ENCODE measurements at places on chromosomes 4 and X. TPM values are rescaled to one million over a fixed set of nuclear protein-coding genes. Genes with fewer than 3 reads are reported as not detected.

GRCh38 chr4:161714022-161714751 lies 449.6 kb downstream of the FSTL5 start:
- no peaks in the 10 kb centered on the region for H3K27me3 ChIP-seq
- H3K36me3 ChIP-seq = no peaks in the 10 kb centered on the region
- peak; percentile 91 for DNase-seq

DNA sequence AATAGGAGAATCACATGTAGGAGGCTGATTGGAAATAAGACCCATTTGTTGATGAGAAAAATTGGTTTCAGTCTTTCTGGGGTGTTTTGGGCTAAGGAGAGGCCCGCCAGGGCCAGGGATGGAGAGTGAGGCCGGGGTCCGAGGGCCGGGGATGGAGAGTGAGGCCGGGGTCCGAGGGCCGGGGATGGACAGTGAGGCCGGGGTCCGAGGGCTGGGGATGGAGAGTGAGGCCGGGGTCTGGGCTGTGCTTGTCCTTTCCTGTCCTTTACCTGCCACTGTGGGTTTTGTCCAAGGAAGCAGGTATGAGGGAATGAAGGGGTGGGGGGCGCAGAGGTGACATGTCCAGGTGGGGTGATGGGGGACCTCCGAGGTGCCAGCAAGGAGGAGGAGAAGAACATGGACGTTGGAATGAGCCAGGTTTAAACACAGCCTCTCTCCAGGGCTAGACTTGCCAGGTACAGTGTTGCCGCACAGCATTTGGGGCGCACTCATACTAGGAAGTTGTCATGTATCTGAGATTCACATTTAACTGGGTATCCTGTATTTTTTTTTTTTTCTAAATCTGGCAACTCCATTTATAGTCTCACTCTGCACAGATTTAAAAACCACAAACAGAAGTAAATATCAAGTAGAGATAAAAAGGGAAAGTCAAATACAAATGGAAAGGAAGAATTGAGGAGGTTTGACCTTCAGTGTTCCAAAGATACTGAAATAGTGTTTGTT lies 8.8 kb downstream of the RGS12 start:
- H3K4me3 ChIP-seq = no peak overlapping the region
- H3K27ac ChIP-seq = no peak overlapping the region
- H3K27me3 ChIP-seq = no peaks in the 10 kb centered on the region
- no peak for DNase-seq

GRCh38 chr4:99655308-99656081 lies 2.1 kb downstream of the C4orf54 start:
- DNase-seq = peak; percentile 47
- H3K4me3 ChIP-seq = no peak overlapping the region
- H3K4me1 ChIP-seq = peaks cover 2% of the 10 kb centered on the region
- H3K36me3 ChIP-seq = no peaks in the 10 kb centered on the region
- H3K27me3 ChIP-seq = no peaks in the 10 kb centered on the region

- H3K36me3 ChIP-seq = no peaks in the 10 kb centered on the region
- no peaks in the 10 kb centered on the region for H3K27me3 ChIP-seq
- DNase-seq = no peak
- no peak overlapping the region for H3K27ac ChIP-seq
- no peak overlapping the region for H3K4me3 ChIP-seq
Observed at GRCh38 chr4:78671903-78672815, 104.0 kb upstream of the BMP2K start.

- peak; percentile 14 for DNase-seq
- peaks cover 6% of the 10 kb centered on the region for H3K27me3 ChIP-seq
- peak overlapping the region; percentile 91 for H3K4me3 ChIP-seq
- H3K36me3 ChIP-seq = no peaks in the 10 kb centered on the region
- peak overlapping the region; percentile 7 for H3K27ac ChIP-seq
- H3K4me1 ChIP-seq = no peaks in the 10 kb centered on the region
Observed at GRCh38 chrX:46912603-46913491, 626 bp downstream of the JADE3 start.

- peaks cover 22% of the 10 kb centered on the region for H3K4me1 ChIP-seq
- peak; percentile 81 for DNase-seq
- no peaks in the 10 kb centered on the region for H3K36me3 ChIP-seq
- no peaks in the 10 kb centered on the region for H3K27me3 ChIP-seq
- H3K27ac ChIP-seq = peak overlapping the region; percentile 64
- no peak overlapping the region for H3K4me3 ChIP-seq
Observed at GRCh38 chr4:138035781-138036258, 206.3 kb downstream of the SLC7A11 start.

- no peaks in the 10 kb centered on the region for H3K4me1 ChIP-seq
- H3K36me3 ChIP-seq = no peaks in the 10 kb centered on the region
- no peak overlapping the region for H3K27ac ChIP-seq
- H3K27me3 ChIP-seq = no peaks in the 10 kb centered on the region
- no peak for DNase-seq
- no peak overlapping the region for H3K4me3 ChIP-seq
Observed at GRCh38 chrX:66876776-66877175, 237.9 kb upstream of the EDA2R start.

DNA sequence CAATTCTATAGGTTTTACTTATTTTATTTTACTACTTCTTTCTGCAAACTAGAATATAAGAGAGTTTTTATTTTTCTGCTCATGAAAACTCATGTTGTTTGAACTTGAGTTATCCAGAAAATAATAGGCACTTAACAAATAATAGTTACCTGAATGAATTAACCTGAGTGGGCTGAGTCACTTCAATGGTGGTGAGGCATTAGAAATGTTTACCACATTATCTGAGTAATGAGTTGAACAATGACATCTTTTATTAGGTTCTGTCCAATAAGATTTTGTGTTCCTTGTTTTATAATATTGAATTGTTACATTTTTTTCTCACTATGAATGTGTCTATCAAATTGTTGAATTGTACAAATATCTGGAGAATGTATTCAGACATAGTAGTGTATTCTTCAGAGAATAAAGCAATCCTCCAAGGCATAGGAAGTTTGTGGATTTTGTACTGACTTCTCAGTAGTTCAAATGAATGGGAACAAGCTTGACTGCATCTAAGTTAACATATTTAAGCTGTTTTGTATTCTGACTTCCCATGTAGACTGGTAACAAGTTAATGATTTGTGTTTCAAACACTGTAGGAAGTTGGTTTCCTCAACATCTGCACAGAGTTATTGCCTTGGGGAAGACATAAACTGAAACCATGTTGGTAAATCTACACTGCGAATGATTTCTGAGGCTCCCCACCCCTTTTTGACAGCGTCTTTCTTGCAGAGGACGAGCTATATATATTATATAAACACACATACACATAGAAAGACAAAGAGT lies 1808.9 kb upstream of the TENM3 start:
- H3K4me1 ChIP-seq = no peaks in the 10 kb centered on the region
- H3K27ac ChIP-seq = no peak overlapping the region
- DNase-seq = no peak
- H3K27me3 ChIP-seq = no peaks in the 10 kb centered on the region

DNA sequence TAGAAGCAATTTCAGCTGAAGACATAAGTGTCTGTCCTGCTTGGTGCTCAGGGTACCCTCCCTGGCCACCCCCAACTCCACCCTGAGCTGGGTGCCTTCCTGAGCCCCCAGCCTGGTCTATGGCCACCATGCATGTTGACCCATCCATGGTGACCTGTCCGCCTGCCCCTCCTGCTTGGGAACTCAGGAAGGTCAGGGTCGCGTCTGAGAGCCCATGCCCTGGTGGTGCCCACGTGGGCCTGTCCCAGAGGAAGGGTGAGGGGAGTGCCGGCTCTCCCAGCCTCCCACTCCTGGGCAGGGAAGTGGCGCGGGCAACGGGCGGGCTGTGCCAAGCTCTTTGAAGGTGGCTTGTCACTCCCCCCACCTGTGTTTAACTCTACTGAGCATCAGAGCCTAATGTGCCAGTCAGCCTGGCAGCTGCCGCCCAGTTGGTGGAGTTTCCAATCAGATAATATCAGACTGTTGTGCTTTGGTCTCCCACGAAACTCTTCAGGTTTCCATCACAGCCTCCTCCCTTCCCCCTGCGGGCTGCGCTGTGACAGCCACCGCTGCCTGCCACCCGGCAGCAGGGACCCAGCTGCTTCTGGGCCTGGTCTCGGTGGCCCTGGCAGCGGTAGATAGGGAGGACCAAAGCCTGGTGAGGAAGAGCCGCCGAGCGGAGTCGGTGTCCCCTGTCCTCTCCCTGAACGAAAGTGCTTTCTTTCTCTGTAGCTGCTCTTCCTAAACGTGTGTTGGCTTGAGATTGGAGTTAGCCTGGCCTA lies 4.8 kb downstream of the SH3BP2 start:
- peaks cover 60% of the 10 kb centered on the region for H3K4me1 ChIP-seq
- H3K4me3 ChIP-seq = no peak overlapping the region
- no peaks in the 10 kb centered on the region for H3K36me3 ChIP-seq

GRCh38 chr4:2274320-2275043 lies 12.6 kb upstream of the MXD4 start:
- DNase-seq = no peak
- H3K36me3 ChIP-seq = no peaks in the 10 kb centered on the region

DNA sequence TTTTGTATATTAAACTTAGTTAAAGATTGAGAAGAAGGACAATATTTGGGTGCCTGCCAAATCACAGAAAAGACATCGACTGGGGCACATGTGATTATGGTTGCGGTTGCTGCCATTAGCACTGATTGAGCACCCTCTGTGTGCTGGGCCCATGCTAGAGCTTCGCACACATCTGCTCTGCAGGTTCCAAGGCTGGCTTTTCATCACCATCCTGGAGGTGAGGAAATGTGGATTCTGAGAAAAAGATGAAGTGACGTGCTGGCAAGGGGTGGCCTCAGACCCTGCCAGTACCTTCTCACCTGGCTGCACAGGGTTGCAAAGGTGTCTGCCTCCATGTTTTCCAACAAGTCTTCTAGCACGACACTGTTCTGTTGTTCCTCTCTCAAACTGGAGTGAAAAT lies 134.0 kb downstream of the EVC2 start:
- no peak overlapping the region for H3K27ac ChIP-seq
- no peak overlapping the region for H3K4me3 ChIP-seq
- DNase-seq = no peak
- no peaks in the 10 kb centered on the region for H3K27me3 ChIP-seq

DNA sequence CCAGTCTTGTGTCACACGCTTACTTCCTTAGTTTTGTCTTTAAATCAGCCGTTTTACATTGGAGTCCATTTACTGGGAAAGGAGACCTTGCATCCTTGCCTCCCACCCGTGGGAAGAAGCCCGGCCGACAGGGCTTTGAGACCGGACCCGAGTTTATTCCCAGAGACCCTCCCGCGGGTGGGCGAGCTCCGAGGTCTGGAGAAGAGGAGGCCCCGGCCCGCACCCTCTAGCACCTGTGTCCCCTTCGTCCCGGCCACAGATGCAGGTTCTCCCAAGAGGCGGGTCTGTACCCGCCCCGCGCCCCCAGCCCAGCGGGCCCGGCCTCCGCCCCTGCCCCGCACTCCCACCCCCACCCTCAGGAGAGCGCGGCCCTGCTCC lies 3.8 kb upstream of the SLC26A1 start:
- H3K4me1 ChIP-seq = peaks cover 3% of the 10 kb centered on the region
- no peak for DNase-seq
- no peak overlapping the region for H3K4me3 ChIP-seq
- H3K27ac ChIP-seq = no peak overlapping the region

- no peak for DNase-seq
- H3K27me3 ChIP-seq = no peaks in the 10 kb centered on the region
- no peaks in the 10 kb centered on the region for H3K4me1 ChIP-seq
- no peak overlapping the region for H3K27ac ChIP-seq
Observed at GRCh38 chr4:61996943-61997342, 796.8 kb downstream of the ADGRL3 start.

GRCh38 chr4:150211016-150211415 lies 132.8 kb downstream of the DCLK2 start:
- no peaks in the 10 kb centered on the region for H3K36me3 ChIP-seq
- H3K4me3 ChIP-seq = no peak overlapping the region
- peaks cover 7% of the 10 kb centered on the region for H3K4me1 ChIP-seq
- peak; percentile 34 for DNase-seq
- no peaks in the 10 kb centered on the region for H3K27me3 ChIP-seq

DNA sequence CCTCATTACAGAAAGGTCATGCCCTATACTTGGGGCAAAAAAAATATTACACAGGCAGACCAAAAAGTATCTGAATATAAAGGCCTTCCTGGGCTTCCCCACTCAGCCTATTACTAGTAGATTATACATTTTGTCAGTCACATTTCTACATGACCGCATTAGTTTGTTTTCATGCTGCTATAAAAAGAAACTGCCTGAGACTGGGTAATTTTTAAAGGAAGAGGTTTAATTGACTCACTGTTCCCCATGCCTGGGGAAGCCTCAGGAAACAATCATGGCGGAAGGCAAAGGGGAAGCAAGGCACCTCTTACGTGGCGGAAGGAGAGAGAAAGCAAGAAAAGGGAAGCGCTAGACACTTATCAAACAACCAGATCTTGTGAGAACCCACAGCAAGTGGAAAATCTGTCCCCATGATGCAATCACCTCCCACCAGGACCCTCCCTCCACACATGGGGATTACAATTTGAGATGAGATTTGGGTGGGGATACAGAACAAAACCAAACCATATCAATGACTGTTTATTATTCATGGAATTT lies 1312.0 kb downstream of the PCDH7 start:
- no peak for DNase-seq
- no peak overlapping the region for H3K4me3 ChIP-seq
- H3K27ac ChIP-seq = no peak overlapping the region
- H3K4me1 ChIP-seq = no peaks in the 10 kb centered on the region

GRCh38 chr4:182380771-182381181 lies 137.6 kb downstream of the TENM3 start:
- H3K4me3 ChIP-seq = no peak overlapping the region
- no peak overlapping the region for H3K27ac ChIP-seq
- no peaks in the 10 kb centered on the region for H3K27me3 ChIP-seq
- H3K36me3 ChIP-seq = no peaks in the 10 kb centered on the region
- no peaks in the 10 kb centered on the region for H3K4me1 ChIP-seq
- DNase-seq = no peak

DNA sequence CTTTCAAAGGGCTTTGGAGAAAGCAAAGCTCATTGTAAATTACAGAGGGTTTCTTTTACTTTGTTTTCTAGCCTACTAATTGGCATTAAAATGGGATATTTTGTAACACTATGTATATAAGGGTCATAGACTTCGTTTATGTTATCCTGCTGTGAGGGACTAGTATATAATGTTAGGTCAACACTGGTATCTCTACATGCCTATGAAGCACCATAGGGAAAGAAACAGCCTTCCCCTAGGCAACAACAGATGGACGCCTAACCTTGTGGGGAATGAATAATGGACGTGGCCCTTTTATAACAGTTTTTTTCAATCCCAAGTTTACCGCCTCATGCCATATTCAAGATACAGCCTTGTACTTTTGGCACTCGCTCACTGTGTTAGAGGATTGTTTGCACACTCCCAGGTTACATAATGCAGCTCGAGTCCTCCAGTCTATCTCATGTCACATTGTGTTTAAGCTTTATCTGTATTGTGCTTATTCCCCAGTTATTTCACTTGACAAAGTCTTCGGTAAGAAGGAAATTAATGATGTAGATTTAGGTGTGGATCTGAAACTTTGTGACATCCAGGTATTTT lies 711.0 kb downstream of the RPA4 start:
- no peaks in the 10 kb centered on the region for H3K27me3 ChIP-seq
- H3K4me1 ChIP-seq = no peaks in the 10 kb centered on the region
- no peak for DNase-seq
- no peak overlapping the region for H3K4me3 ChIP-seq

The FHIP1A gene
- 0.02 TPM for polyA plus RNA-seq

The PARM1 gene
- 0.09 TPM for polyA plus RNA-seq

The LRPAP1 gene
- polyA plus RNA-seq = 175 TPM

The GAK gene
- polyA plus RNA-seq = 44.6 TPM

The C4orf51 gene
- polyA plus RNA-seq = not detected

The SYN1 gene
- polyA plus RNA-seq = 0.56 TPM

The ARSD gene
- polyA plus RNA-seq = 5.2 TPM

The MAGEB10 gene
- polyA plus RNA-seq = not detected

The RTL9 gene
- 0.30 TPM for polyA plus RNA-seq

The FAM9C gene
- polyA plus RNA-seq = not detected

The STARD8 gene
- 2.3 TPM for polyA plus RNA-seq

The NUDT11 gene
- 12.6 TPM for polyA plus RNA-seq

The PCDH11X gene
- polyA plus RNA-seq = 0.02 TPM

The GLRB gene
- polyA plus RNA-seq = 3.2 TPM

The SSX3 gene
- not detected for polyA plus RNA-seq

Measured in IMR-90 (cell line).